Stimulated activated CD8-positive, alpha-beta memory T cell treated with anti-CD3 and anti-CD28 coated beads, Interleukin-4, amount 100 ng/mL, for 24 hours (primary cell): ENCODE measurements at places on chromosomes 12 and 14.

- no peak for DNase-seq
Observed at GRCh38 chr14:74292061-74292460, 10.7 kb downstream of the ABCD4 start.

DNA sequence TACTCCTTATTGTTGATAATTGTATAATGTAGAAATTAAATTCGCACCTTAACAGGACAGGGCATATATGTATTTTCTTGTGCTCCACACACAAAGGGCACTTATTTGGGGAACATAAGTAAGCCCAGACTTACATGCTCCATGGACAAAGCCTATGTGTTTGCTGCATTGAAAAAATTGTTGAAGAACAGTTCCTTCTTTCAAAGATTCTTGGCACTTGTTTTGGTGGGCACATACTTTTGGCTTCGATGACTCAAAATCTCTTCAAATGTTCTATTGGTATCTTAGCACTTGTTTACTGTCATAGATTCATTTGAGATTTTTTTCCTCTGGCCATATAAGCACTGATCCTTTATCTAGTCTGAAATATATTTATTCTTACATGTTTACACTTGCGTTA, 1.4 kb upstream of the MAP4K5 start:
- no peak for DNase-seq

- DNase-seq, result no peak
Observed at GRCh38 chr12:63955831-63956666, 111.5 kb downstream of the SRGAP1 start.

GRCh38 chr14:55025948-55026347, 951 bp downstream of the WDHD1 start:
- DNase-seq, result no peak

DNA sequence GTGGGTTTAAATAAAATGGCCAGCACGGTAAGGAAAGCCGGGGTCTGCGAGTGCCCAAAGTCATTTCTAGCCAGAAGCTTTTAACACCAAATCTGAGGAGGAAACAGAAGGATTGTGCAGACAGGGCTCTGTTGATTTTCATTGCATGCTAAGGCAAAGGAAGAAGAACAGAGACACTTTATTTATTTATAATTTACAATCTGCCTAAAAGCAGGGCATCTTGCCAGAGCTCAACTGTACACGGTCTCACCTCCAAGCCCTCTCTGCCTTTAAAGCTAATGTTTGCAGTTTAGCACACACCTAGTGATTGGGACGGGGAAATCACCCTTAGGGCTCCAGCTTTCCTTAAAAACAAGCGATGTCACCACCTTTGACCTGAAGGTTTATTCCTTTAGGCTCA, 4.0 kb downstream of the KCNA5 start:
- DNase-seq, result no peak

GRCh38 chr12:95996034-95996658, at the start of gene HAL:
Gene HAL (minus strand): TSS chr12:95996344. CDS start chr12:95995910, 434 bp downstream.
- DNase-seq, result no peak

DNA sequence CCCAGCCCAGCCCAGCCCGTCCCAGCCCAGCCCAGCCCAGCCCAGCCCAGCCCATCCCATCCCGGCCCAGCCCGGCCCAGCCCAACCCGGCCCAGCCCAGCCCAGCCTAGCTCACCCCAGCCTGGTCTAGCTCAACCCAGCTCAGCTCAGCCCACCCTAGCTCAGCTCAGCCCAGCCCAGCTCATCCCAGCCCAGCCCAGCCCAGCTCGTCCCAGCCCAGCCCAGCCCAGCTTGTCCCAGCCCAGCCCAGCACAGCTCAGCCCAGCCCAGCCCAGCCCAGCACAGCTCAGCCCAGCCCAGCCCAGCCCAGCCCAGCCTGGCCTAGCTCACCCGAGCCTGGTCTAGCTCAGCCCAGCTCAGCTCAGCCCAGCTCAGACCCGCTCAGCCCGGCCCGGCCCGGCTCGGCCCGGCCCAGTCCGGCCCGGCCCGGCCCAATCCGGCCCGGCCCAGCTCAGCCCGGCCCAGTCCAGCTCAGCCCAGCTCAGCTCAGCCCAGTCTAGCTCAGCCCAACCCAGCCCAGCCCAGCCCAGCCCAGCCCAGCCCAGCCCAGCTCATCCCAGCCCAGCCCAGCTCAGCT, 184.7 kb downstream of the TMEM121 start:
- no peak for DNase-seq

DNA sequence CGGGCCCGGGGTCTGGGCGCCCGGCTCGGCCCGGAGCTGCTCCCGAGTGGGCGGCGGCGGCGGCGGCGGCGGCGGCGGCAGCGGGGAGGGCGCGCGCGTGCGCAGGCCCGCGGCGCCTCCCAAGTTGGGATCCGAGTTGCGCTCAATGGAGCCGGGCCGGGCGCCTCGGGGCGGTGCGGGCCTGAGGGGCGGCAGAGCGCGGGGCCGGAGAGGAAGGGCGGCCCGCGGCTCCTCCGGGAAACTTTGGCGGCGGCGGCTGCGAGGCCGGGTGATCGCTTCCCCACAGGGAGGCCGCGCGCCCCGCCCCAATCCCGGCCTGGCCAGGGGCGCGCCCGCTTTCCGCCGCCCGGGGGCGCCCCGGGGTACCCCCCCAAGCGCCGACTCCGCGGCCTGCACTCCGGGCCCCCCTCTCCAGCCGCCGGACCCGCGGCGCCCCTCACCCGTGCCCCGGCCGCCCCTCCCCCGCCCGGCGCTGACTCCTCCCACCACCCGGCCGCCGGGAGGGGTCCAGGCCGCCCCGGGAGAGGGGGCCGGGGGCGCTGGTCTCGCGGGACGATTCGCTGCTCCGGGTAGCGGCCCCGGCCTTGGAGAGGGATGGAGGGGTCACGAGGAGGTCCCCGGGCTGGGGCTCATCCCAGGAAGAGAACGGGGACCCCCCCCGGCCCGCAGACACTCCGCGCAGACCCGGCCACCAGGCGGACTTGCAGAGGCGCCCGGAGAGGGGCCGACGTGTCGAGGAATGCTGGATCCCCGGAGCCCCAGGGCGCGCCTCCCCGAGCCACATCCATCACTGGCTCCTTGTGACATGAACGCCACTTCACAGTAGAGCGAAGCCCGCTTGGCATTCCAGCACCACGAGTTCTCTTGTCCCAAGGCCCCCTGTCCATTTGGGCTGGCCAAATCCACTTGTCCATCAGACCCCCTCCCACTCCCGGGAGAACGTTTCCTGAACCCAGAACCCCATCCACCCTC, at the start of gene RILPL1:
RILPL1 (minus strand) TSS at position 48 of the 972 bp plus-strand sequence. CDS start 237 bp downstream, outside the sequence.
- DNase-seq, result peak; percentile 31

GRCh38 chr14:64763801-64764621, 59.8 kb downstream of the PLEKHG3 start:
- DNase-seq, result no peak
